Sciatic nerve (tissue), 2 donors: ENCODE measurements at places on chromosomes 2 and 18.

- no peak for DNase-seq
These were observed 1.8 kb upstream of the HJURP start for GRCh38 chr2:233856184-233856583.

- DNase-seq, result no peak
These were observed 6.6 kb downstream of the GALNT5 start for GRCh38 chr2:157264099-157264498.

- DNase-seq, result no peak
These were observed 128.6 kb downstream of the KCTD1 start for GRCh38 chr18:26419746-26420145.

- DNase-seq, result no peak
These were observed 1.1 kb downstream of the COX5B start for GRCh38 chr2:97646977-97647376.
